ENCODE measurements at places on chromosomes 3 and 15.

GRCh38 chr3:186115239-186115996 is 6.5 kb upstream of the ETV5 start:
- DNase-seq = no peak

DNA sequence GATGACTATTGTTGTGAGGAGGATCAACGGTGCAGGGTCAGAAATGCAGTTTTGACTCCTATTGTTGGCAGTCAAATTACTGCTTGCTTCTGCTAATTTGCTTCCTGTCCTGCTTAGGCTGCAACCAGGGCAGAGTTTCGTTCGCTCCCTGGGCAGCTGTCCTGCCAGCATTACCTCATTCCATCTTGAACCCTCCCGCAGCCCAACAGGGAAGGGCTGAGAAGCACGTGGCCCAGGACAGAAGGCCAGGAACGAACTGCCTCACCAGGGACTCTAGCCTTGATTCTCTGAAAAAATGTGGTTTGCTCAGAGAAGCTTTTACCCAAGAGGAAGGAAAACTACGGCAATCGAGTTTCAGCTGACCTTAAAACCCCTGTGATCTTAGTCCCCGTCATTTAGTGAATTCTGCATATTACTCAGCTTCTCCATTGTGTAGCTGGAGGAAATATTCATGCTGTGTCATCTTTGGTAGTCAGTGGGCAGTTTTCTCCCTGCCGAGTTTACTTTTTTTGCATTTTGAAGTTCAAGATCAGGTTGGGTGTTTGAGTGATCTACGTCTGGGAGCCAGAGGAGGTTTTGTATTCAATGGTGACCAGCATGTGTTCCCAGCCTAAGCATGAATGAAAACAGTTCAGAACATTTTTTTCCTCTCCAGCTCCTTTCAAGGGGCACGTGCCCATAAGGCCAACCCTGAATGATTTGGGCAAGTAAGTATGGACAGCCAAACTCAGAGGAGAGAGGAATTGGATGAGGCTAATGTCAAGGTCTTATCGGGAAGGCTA is 23.0 kb downstream of the TLNRD1 start:
- no peak for DNase-seq

DNA sequence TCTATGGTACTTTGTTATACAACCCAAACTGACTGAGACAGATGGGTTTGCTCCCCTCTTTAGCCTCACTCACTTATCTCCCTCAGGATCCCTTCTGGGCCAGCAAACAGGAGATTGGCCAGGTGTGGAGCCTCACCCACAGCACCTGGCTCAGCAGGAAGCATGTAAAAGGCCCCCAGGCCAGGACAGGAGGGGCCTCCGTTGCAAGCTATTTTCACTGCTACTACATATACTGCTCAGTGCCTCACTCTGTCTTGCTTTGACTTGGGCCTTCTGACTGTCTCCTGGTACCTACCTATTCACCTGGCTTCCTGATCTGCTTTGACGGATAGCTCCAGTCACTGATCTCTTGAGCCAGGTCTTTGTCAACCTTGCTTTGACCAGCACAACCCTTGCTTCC is 20.4 kb upstream of the TPM1 start:
- no peak for DNase-seq

- no peak for DNase-seq
Observed at GRCh38 chr3:23002151-23002550, 201.0 kb upstream of the UBE2E2 start.

- DNase-seq = no peak
Observed at GRCh38 chr3:117218641-117219048, 509.1 kb downstream of the TUSC7 start.

DNA sequence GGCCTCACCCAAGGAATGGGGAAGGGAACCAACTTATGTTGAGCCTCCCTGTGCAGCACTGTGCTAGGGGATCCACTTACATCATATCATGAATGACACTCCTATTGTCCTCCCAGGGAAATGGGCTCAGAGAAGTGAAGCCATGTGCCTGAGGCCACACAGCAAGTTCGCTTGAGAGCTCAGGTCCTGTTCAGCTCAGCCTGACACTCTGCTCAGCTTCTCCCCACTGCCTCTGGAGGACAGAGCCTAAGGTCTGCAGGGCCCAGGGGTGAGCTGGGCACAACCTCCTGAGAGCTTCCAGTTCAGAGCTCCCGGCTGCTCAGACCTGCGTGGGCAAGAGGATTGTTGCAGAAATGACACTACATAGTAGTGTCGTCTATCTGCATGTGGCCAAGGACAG is 76.0 kb upstream of the SEC13 start:
- DNase-seq = no peak

GRCh38 chr15:69524814-69525213 is 72.2 kb downstream of the RPLP1 start:
- DNase-seq = no peak

DNA sequence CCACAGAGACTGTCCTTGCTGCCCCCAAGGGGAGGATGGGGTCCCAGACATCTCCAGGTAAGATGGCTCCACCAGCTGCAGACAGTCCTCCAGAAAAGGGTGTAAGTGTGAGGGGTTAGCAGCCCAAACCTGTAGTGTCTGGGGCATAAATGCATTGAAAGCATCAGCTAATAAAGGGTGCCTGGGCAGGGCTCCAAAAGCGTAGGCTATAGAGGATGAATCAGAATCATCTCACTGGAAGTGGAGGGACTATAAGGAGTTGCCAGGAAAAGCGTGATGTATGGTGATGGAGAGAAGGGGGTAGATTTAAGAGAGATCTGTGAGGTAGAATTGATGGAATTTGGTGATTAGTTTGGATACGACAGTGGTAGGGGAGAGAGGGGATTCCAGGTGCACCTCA is 79.9 kb upstream of the ONECUT1 start:
- DNase-seq = no peak

GRCh38 chr3:195709676-195710085 is 11.1 kb upstream of the MUC20 start:
- DNase-seq = no peak

DNA sequence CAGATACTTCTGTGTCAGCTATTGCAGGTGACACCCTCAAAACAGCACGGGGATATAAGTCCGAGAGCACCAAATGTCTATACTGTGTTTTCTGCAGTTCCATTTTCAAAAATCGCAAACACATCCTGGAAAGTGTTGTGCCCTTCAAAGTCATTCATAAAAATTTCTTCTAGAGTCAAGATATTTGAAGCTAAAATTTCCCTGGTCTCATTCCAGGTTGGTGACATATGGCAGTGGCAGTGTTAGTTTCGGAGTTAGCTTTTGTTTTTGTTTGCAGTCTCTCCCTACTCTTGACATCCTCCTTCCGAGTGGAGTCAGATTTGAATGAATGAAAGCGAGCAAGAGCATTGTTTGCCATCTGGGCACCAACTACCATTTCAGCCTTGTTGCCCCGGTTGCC is 3.2 kb upstream of the FSIP1 start:
- no peak for DNase-seq

GRCh38 chr15:64925335-64926330 is 13.9 kb downstream of the ANKDD1A start:
- no peak for DNase-seq

DNA sequence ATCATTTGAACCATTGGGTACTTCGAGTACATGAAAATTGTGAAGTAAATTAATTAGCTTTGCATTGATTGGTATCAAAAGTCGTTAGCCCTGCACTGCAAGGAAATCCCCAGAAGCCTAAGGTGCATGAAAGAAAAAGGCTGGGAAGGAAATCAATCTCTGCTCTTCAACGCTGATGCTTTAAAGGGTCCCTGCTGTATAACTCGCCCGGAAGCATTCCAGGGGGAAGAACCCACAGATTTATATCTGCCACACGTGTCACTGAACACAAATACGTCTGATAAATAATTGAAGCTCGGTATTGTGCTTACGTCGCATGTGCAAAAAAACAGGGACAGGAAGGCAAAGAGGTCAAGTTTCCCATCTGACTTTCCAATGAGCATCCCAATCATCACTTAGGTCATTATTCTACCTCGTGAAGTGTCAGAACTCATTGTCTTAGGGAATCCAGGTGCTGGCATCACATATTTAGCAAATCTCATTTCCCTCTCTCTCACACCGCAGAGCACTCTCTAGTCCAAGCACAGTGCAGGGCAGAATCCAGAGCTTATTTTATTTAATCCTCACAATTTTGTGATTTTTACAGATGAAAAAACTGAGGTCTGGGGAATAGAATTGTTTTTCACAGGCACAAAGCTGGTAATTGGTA is 804.4 kb upstream of the CFAP20DC start:
- no peak for DNase-seq

GRCh38 chr3:99892332-99892731 is 74.7 kb downstream of the CMSS1 start:
- DNase-seq = peak; percentile 5

- DNase-seq = no peak
Observed at GRCh38 chr3:190194506-190194905, 73.8 kb upstream of the P3H2 start.

- no peak for DNase-seq
Observed at GRCh38 chr3:122188737-122189136, 5.3 kb downstream of the CASR start.

DNA sequence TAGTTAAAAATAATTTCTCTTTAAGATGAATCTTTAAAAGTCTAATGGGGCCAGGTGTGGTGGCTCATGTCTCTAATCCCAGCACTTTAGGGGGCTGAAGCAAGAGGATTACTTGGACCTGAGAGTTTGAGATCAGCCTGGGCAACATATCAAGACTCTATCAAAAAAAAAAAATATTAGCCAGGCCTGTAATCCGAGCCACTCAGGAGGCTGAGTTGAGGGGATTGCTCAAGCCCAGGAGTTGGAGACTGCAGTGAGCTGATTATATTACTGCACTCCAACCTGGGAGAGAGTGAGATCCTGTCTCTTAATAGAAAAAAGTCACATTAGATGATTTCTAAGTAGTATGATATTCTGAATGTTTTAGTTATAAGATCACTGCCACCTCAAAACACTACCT is 322.0 kb upstream of the MANF start:
- no peak for DNase-seq

GRCh38 chr3:38985981-38986380 is 65.8 kb downstream of the SCN11A start:
- DNase-seq = no peak

DNA sequence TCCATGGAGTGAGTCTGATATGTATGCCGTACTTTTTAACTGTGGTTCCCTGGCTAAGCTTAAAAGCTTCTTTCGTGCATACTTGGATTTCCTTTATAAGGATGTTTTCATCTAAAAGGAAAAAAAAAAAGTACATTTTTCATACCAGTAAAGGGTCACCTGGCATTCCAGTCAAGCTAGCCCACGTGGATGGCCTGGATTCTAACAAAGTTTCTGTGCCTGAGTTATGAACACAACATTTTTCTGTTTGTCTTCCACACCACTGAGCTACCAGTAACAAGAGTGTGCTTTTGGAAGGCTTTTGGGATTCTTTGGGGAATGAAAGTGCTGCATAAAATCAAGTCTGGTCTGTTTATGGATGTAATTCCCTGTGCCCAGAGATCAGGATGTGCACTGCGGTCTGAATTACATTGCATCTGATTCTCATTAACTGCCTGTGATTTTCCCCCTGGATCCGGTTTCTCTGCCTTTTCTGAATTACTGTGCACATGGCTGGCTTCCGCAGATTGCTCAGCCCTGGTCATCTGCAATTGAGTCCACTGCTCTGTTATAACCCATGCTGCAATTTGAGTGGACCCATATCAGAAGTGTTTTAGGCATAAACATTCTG is 38.2 kb upstream of the MAGI1 start:
- no peak for DNase-seq

- no peak for DNase-seq
Observed at GRCh38 chr3:142213298-142213697, 12.1 kb downstream of the GK5 start.

DNA sequence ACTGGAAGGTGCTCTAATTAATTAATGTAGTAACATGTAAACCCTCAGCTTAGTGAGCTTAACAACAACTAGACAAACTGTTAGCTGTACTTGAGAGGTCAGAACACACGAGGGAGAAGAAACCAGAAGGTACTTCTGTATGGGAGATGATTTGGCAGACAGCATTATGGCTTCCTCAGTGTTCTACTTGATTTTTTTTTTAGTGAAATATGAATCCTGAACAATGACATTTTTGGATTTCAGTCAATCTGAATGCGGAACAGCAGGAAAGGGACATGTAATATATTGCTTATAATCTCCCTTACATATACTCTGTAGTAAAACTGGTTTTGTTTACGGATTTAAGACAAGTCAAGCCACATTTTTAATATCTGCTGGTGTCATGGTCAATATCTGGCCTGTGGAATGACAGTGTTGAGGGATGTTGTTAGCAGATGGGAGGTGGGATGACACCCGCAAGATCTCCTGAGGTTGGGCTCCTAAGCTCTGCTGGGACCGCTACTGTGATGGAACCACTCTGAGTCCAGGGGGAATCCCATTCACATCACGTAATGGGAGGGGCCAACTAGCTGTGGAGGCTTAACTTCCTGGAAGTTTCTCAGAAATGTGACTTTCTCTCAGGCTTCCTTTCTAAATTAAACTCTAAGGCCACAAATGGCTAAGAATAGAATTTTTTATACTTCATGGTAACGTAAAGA is 18.7 kb downstream of the TNFAIP8L3 start:
- DNase-seq = no peak

DNA sequence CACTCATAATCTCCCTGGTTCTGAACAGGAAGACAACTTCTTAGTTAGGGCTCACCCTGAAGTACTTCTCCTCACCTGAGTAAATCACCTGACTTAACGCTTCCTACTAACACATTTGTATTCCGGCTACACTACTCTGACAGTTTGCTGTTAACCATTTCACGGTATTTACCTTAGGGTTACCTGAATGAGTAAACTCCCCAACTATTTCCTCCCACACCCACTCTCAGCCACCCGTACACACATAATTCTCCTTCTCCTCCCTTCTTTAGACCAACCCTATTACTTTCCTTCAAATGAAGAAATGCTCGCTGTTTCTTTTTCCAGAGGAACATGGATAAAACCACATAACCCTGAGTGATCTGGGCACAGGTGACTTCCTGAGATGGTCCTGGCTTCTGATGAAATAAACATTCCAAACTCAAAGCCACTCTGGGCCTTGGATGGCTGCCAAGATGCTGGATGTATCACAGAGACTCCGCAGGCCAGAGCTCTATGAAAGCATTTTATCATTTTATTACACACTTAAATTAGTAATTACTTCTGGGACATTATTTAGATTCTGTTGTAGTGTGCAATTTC is 183.6 kb upstream of the ATP11B start:
- DNase-seq = no peak

GRCh38 chr3:9253327-9253726 is 3.9 kb upstream of the SRGAP3 start:
- DNase-seq = no peak

DNA sequence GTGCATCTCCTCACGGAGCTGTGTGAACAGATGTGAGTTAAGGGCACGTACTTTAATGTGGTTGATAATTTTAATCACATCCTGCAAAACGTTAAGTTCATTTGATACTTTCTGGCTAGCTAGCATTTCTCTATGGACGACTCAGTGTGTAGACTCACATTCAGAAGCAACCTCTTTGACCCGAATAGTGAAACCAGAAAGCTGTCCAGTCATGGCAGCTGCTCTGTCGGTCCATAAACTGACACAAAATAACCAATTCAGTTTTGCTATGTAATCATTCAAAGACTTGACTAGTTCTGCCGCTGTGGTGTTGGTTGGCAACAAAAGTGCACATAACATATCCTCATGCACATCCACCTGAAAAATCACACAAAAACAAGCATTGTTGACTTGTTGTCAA is 3.7 kb upstream of the GFM1 start:
- no peak for DNase-seq

- DNase-seq = no peak
Observed at GRCh38 chr3:165195241-165195639, 944 bp downstream of the SLITRK3 start.

Data from NAMALWA (cell line).